ENCODE measurements at places on chromosomes 12 and 14. TPM values are rescaled to one million over a fixed set of nuclear protein-coding genes. Genes with fewer than 3 reads are reported as not detected.

GRCh38 chr14:51457843-51458562 is 193.7 kb upstream of the FRMD6 start:
- DNase-seq: no peak
- H3K36me3 ChIP-seq: no peaks in the 10 kb centered on the region
- H3K27ac ChIP-seq: no peak overlapping the region
- peaks cover 6% of the 10 kb centered on the region for H3K27me3 ChIP-seq

The PZP gene
- total RNA-seq: not detected

The CACNA1C gene
- total RNA-seq: 0.11 TPM

The KRT6C gene
- not detected for total RNA-seq

- no peaks in the 10 kb centered on the region for H3K4me1 ChIP-seq
- peaks cover 2% of the 10 kb centered on the region for H3K36me3 ChIP-seq
- no peak overlapping the region for H3K4me3 ChIP-seq
- no peak for DNase-seq
- peaks cover 12% of the 10 kb centered on the region for H3K27me3 ChIP-seq
Observed at GRCh38 chr12:62426089-62426488, 40.5 kb upstream of the MON2 start.

DNA sequence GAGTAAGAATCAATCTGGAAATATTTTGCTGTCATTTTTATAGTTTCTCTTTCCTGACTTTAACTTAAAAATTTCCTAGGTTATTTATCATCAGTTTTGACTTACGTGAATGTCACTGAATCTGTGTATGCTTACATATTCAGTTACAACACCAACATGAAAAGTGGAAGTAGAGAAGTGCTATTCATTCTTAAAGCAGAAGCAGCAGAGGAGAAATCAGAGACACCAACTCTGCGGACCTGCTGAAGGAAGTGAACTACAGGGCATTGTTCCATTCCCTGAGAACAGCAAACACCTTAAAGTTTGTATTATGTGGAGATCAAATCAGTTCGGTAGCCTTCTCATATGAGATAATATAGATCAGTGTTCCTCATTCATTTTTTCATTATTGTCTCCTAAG is 34.1 kb downstream of the RAD51B start:
- no peak for DNase-seq
- no peak overlapping the region for H3K27ac ChIP-seq
- no peaks in the 10 kb centered on the region for H3K27me3 ChIP-seq
- peaks cover under 1% of the 10 kb centered on the region for H3K4me1 ChIP-seq
- peaks cover 7% of the 10 kb centered on the region for H3K36me3 ChIP-seq
- no peak overlapping the region for H3K4me3 ChIP-seq

GRCh38 chr12:104519190-104520019 is 62.7 kb downstream of the CHST11 start:
- DNase-seq: no peak
- peaks cover 4% of the 10 kb centered on the region for H3K36me3 ChIP-seq
- no peak overlapping the region for H3K27ac ChIP-seq
- no peaks in the 10 kb centered on the region for H3K27me3 ChIP-seq
- peaks cover 60% of the 10 kb centered on the region for H3K4me1 ChIP-seq
- no peak overlapping the region for H3K4me3 ChIP-seq

- H3K36me3 ChIP-seq: no peaks in the 10 kb centered on the region
- DNase-seq: no peak
- no peaks in the 10 kb centered on the region for H3K4me1 ChIP-seq
- no peaks in the 10 kb centered on the region for H3K27me3 ChIP-seq
- no peak overlapping the region for H3K27ac ChIP-seq
Observed at GRCh38 chr14:98622208-98623051, 649.6 kb downstream of the BCL11B start.
